A549 treated with Mapracorat at 1 μM for 4 hours (cell line): ENCODE measurements at places on chromosomes 1 and 21. TPM values are rescaled to one million over a fixed set of nuclear protein-coding genes. Genes with fewer than 3 reads are reported as not detected.

The SLC2A5 gene
- total RNA-seq = 0.27 to 0.83 TPM (median 0.39 TPM) in 5 replicates

The OR10J1 gene
- not detected in 5 replicates for total RNA-seq

The RO60 gene
- 23.3 to 31.1 TPM (median 25.5 TPM) in 5 replicates for total RNA-seq

The JTB gene
- total RNA-seq = 107 to 160 TPM (median 148 TPM) in 5 replicates

The FCAMR gene
- not detected in 5 replicates for total RNA-seq

The LCE6A gene
- total RNA-seq = not detected in 5 replicates

The NAV1 gene
- total RNA-seq = 4.7 to 8.9 TPM (median 7.8 TPM) in 5 replicates

The GPR161 gene
- 10.4 to 17.4 TPM (median 15.9 TPM) in 5 replicates for total RNA-seq

The OR2T33 gene
- not detected in 5 replicates for total RNA-seq

The KRTAP7-1 gene
- not detected in 5 replicates for total RNA-seq

The LCE3D gene
- total RNA-seq = 1.7 to 2.7 TPM (median 2.3 TPM) in 5 replicates

The BATF3 gene
- 25.3 to 38.1 TPM (median 36.0 TPM) in 5 replicates for total RNA-seq

The TP73 gene
- 0.59 to 0.87 TPM (median 0.75 TPM) in 5 replicates for total RNA-seq

The SPRR2E gene
- not detected in 5 replicates for total RNA-seq

The LRP8 gene
- 32.8 to 42.4 TPM (median 38.9 TPM) in 5 replicates for total RNA-seq

The PBX1 gene
- 11.2 to 15.9 TPM (median 14.0 TPM) in 5 replicates for total RNA-seq

The CD160 gene
- not detected in 5 replicates for total RNA-seq

The DMBX1 gene
- total RNA-seq = 0.63 to 1.2 TPM (median 0.94 TPM) in 5 replicates

The SPSB1 gene
- total RNA-seq = 29.5 to 37.4 TPM (median 33.2 TPM) in 5 replicates

The CYP4A22 gene
- total RNA-seq = not detected in 5 replicates

The COL9A2 gene
- 0.11 to 0.56 TPM (median 0.29 TPM) in 5 replicates for total RNA-seq

The VHLL gene
- total RNA-seq = not detected in 5 replicates

The C8B gene
- not detected in 5 replicates for total RNA-seq

The UTS2 gene
- total RNA-seq = not detected in 5 replicates

The FCRL4 gene
- not detected in 5 replicates for total RNA-seq

The VASH2 gene
- total RNA-seq = 1.7 to 3.5 TPM (median 2.9 TPM) in 5 replicates

The C1orf159 gene
- 9.0 to 15.0 TPM (median 13.5 TPM) in 5 replicates for total RNA-seq

The TNNI3K gene
- 0.22 TPM in 1 of 5 replicates, not detected in the others for total RNA-seq

The LCA5L gene
- 1.7 to 1.9 TPM (median 1.8 TPM) in 5 replicates for total RNA-seq

The ANKRD45 gene
- total RNA-seq = 0.08 to 0.15 TPM (median 0.10 TPM) in 5 replicates

The OR14K1 gene
- total RNA-seq = not detected in 5 replicates

The PIGC gene
- total RNA-seq = 35.6 to 39.5 TPM (median 36.7 TPM) in 5 replicates

The KRTAP13-2 gene
- total RNA-seq = not detected in 5 replicates

The NID1 gene
- total RNA-seq = 5.4 to 9.5 TPM (median 7.6 TPM) in 5 replicates

The DISP3 gene
- 0.10 to 0.42 TPM (median 0.21 TPM) in 5 replicates for total RNA-seq

The ANKRD65 gene
- total RNA-seq = 0.07 to 0.19 TPM in 2 of 5 replicates, not detected in the others

The GSTM1 gene
- total RNA-seq = not detected in 5 replicates

The ACTL8 gene
- 1.0 to 2.2 TPM (median 1.9 TPM) in 5 replicates for total RNA-seq

The ANGPTL1 gene
- total RNA-seq = not detected in 5 replicates

The GJC2 gene
- 0.09 to 0.58 TPM (median 0.41 TPM) in 5 replicates for total RNA-seq
